ENCODE measurements at places on chromosomes 6 and 20. TPM values are rescaled to one million over a fixed set of nuclear protein-coding genes. Genes with fewer than 3 reads are reported as not detected.

DNA sequence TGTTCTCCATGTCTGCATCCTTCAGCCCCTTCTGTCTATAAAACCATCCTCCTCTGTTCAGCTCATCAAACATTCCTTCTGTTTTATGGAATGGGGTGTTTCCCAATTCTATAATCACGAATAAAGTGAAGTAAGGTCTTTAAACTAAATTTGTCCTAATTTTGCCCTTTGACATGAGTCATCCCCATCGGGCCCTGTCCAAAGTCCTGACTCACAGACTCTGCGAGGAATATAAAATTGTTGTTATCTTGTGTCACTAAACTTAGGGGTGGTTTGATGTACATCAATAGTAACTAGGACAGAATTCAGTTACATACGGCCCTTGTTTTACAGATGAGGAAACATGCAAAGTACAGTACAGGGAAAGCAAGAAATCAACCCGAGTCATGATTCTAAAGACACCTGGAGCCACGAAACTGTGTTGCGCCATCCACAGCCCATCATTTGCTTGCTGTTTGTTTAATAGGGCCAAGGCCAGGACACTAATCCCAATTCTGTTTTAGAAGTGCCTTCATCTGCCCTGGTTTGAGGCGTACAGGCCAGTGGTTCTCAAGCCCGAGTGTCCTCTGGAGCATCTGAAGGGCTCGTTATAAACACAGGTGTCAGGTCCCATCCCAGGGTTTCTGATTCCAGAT is 2.8 kb downstream of the ACSS1 start:
- no peak for DNase-seq

Gene TNF
- total RNA-seq: not detected

GRCh38 chr6:122458087-122458486 is 13.5 kb downstream of the SERINC1 start:
- DNase-seq: no peak

Gene WFDC10B
- total RNA-seq: not detected

GRCh38 chr6:44037847-44038542 is 89.3 kb downstream of the MRPL14 start:
- DNase-seq: no peak

- DNase-seq: no peak
Observed at GRCh38 chr6:118023771-118024170, 116.7 kb downstream of the SLC35F1 start.

Gene TRMT6
- 10.0 TPM for total RNA-seq

- no peak for DNase-seq
Observed at GRCh38 chr6:106122306-106122918, 36.3 kb downstream of the PRDM1 start.

GRCh38 chr6:142953373-142954273 is 8.6 kb upstream of the HIVEP2 start:
- no peak for DNase-seq

Gene PNPLA1
- not detected for total RNA-seq

- no peak for DNase-seq
Observed at GRCh38 chr6:74654296-74654695, 551.6 kb downstream of the COL12A1 start.

GRCh38 chr6:6546318-6547109 is 42.0 kb upstream of the LY86 start:
- DNase-seq: no peak

- no peak for DNase-seq
Observed at GRCh38 chr6:170460641-170461040, 92.5 kb downstream of the PSMB1 start.

All from omental fat pad (tissue), 4 donors.